Renal cortex interstitium (tissue), 15 donors: ENCODE measurements at places on chromosomes 4 and X. TPM values are rescaled to one million over a fixed set of nuclear protein-coding genes. Genes with fewer than 3 reads are reported as not detected.

The GAGE12H gene
- polyA plus RNA-seq = not detected

The CHIC1 gene
- polyA plus RNA-seq = 8.5 TPM

The MGARP gene
- polyA plus RNA-seq = 0.23 TPM

The MAGEC1 gene
- not detected for polyA plus RNA-seq

The TMEM187 gene
- 7.5 TPM for polyA plus RNA-seq

The PRRG3 gene
- 4.8 TPM for polyA plus RNA-seq

The TMEM150C gene
- 26.4 TPM for polyA plus RNA-seq

The TGIF2LX gene
- not detected for polyA plus RNA-seq

The SRPX gene
- polyA plus RNA-seq = 18.7 TPM

The LEF1 gene
- polyA plus RNA-seq = 85.9 TPM

The FRYL gene
- polyA plus RNA-seq = 40.7 TPM

DNA sequence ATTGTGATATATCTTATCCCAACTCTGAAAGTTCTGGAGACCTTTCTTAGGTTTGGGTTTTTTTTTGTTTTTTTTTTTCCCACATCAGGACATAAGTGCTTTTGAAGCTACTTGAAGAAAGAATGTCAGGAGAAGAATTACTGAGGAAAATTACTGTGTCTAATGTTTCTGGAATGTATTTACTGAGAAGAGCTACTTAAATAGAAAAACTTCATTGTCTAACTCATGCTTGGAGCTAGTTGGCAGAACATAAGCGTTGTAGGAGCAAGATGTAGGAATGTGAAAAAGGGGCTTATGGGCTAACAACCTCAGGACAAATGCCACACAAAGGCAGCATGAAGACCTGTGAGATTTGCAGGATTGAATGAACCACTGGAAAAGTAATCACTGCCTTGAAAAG, 166.6 kb upstream of the GLRA2 start:
- no peak for DNase-seq

DNA sequence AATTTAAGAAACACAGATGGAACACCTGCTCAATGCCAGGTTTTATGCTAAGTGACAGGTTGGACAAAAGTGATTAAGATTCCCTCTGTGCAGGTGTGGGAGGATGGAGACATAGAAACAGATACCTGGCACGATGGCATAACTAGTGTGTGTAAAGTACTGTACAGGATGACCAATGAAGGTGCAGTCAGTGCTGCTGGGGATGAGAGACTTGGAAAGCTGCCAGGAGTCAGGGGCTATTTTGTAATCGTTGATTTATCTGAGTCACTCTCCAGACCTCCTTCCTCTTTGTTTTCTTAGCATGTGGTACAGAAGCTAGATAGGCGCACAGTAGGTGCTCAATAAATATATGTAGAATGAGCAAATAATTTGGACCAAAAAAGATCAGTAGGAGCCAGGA, 58.2 kb downstream of the CWH43 start:
- DNase-seq = no peak

- DNase-seq = no peak
These were observed 101.4 kb upstream of the SLITRK2 start for GRCh38 chrX:145716226-145716625.

GRCh38 chrX:100649550-100650356, 5.8 kb downstream of the SRPX2 start:
- DNase-seq = no peak

DNA sequence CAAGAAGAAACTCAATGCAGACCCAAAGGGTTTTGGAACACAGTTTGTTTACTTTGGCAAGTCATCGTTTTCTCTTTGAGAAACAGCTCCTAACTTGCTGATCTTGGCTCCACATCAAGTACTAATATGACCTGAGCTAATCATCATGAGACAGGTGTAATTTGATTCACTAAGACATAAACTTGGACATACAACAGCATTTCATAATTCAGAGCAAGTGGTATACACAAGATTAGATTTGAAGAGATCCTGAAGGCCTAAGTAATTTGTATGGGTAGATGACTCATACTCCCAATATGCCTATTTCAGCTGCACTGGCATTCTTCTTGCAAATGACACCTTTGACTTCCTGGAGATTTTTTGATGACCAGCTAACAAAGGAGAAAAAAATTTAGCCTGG, 1521.7 kb downstream of the RPA4 start:
- no peak for DNase-seq

- no peak for DNase-seq
These were observed 15.9 kb downstream of the ADD1 start for GRCh38 chr4:2859514-2859913.

DNA sequence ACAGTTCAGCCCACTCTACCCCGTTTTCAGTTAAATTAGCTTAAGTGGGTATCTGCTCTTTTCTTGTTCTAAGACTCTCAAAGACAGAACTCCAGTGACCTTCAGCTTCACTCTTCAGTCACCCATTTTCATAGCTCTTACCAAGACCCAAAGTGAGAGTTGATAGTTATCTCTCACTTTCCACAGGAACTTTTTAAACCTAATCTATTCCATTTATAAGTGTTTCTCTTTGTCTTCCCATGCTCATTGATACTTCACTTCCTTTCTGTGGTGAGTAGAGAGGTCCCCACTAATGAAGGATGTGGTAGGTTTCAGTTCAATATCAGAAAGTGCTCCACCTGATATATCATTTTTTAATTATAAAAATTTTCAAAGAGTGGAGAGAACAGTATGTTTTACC, 33.4 kb downstream of the COX18 start:
- DNase-seq = no peak

DNA sequence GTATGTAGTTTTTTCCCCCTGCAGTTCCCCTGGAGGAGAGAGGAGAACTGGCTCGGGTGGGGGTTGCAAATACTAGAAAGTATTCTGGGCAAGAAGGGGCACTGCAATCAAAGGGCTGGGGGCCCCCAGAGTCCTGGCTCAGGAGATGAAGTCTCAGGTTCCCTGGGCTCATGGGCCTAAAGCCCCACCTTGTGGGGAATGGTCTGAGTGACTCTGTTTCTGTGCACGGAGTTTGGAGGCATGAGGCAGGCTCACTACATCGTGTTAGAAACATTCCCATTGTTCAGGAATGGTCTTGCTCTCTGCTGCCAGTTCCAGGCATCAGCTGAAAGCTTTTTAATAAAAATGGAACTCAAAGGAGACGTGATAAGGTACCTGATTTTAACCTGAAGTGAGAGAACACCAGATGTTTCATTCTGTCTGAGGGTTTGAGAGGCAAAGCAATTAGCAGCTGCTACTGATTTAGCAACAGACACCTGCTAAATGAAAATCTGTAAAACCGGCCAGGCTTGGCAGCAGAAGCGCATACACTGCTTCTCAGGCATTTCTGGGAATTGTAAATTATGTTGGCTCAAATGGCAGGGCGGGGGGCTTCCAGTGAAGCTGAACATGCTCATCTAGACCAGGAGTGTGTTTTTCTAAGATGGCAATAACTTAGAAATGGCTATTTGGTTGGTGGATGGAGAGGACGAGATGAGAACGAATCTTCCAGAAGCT, 122.7 kb downstream of the TMEM164 start:
- no peak for DNase-seq

DNA sequence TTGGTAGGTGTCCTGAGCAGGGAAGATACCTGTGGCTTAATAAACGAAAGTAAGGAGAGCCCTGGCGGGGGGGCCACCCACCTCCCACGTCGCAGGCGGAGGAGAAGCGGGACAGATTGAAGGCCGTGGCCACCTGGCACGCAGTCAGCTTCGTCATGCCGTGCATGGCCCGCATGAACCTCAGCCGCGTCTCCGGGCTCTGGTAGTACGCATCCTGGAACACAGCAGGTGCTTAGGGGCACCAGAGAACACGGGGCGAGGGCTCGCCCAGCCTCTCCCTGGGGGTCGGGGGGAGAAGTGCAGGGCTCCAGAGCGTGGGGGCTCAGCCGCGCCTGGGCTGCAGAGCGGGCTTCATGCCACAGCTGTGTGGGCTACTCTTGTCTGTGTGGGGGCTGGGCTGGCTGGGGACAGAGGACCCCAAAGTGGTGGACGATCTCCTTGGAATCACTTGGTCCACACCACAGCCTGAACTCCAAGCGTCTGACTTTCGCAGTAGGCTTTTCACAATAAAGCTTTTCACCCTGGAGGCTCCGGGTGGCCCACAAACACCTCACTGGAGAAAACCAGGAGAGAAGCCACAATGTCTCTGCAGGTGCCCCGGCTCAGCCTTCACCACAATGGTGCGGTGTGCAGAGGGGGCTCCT, 27.1 kb upstream of the SLC25A6 start:
- DNase-seq = no peak

DNA sequence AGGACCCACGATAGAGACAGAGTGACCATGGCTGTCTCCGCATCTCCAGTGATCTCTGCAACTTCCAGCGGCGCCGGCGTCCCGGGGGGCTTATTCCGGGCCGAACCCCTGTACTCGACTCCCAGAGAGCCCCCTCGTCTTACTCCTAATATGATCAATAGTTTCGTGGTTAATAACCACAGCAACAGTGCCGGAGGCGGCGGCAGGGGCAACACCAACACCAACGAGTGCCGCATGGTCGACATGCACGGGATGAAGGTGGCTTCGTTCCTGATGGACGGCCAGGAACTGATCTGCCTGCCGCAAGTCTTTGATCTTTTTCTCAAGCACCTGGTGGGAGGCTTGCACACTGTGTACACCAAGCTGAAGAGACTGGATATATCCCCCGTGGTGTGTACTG, 343 bp downstream of the DACH2 start:
- DNase-seq = no peak

DNA sequence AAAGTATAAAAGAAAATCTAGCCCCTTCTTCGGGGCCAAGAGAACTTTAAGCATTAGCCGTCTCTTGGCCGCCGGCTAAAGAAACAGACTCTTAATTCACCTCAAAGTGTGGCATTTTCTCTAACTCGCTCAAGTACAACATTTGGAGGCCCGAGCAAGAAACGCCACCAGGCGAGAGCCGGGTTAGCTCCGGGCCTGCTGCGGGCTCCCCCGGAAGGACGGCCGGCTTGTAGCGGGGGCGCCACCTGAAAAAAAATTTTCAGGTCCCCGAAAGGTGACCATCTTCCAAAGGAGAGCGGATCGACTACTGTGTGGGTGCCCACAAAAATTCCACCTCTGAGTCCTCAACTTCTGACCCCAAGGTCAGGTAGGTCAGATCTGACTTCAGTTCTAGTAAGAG, 156.0 kb downstream of the DEFB131A start:
- no peak for DNase-seq

DNA sequence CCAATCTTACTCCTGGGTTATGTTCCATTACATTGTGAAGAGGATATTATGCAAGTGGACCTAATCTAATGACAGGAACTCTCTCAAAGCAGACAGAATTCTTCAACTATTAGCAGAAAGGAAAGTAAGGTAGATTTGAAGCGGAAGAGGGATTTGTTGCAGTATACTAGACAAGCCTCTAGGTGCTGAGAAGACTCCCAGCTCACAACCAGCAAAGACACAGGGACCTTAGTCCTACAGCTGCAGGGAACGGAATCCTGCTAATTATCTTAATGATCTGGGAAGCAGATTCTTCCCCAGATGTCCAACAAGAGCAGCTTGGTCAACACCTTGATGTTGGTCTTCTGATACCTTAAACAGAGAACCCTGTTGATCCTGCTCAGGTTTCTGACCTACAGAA, 73.6 kb downstream of the STK32B start:
- no peak for DNase-seq

DNA sequence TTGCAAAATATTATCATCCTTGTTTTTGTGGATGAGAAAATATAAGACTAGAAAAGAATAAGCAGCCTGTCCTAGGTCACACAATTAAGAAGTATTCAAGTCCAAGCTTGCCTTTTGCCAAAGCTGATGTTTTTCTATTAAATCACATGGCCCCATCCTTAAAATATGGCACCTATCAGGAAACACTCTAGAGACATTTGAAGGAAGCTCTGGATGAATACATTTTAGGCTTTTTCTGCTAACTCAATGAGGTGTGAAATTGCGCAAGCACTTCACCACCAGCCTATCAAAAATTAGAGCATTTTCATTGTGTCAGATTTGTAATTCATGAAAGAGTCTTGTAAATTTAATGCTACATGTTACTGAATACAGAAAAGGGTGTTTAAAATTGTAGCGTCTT, 251.1 kb upstream of the MAD2L1 start:
- no peak for DNase-seq

DNA sequence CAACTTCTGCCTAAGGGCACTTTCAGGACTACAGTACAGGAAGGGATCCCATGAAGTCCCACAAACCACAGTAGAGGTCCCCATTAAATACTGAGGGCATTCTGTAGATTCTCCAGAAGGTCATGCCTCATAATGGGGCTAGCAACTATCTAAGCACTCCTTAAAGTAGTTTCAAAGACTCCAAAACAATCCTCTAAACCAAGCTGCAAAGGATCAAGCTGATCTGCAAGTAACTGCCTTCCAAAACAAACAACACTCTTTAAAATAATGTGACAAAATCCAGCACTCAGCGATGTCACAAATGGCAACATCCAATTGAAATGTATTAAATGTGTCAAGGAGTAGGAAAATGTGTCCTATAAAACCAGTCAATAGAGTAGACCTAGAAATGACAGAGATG, 118.7 kb downstream of the FRYL start:
- DNase-seq = no peak

- no peak for DNase-seq
These were observed 3.2 kb downstream of the CXorf65 start for GRCh38 chrX:71103110-71103983.

GRCh38 chr4:146267826-146268225, 53.5 kb downstream of the REELD1 start:
- DNase-seq = no peak

DNA sequence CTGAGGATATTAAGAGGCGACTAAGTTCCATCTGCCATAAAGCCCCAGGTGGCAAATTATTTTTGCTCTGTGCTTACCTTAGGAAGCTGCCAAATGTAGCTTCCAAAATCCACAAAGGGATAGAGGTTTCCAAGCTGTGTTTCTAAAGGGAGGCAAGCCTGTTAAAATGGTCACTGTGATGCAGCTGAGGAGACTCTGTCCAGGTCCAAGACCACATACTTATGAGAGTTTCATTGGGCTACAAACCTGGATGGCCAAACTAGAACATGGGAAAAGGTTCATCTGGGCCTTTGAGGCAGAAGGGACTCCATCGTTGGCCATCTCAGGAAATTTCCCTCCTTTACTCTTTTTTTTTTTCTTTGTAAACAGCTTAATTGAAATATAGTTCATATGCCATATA, 306.9 kb upstream of the FGF13 start:
- DNase-seq = no peak
